ENCODE measurements at places on chromosomes 16 and 17. TPM values are rescaled to one million over a fixed set of nuclear protein-coding genes. Genes with fewer than 3 reads are reported as not detected.

TMEM170A gene
- total RNA-seq = 16.6 TPM

ERCC4 gene
- total RNA-seq = 7.9 TPM

UNC13D gene
- total RNA-seq = 5.0 TPM

SPATA32 gene
- 0.17 TPM for total RNA-seq

GPR139 gene
- not detected for total RNA-seq

FBXW10B gene
- 3.2 TPM for total RNA-seq

FOXJ1 gene
- 0.76 TPM for total RNA-seq

CCL17 gene
- not detected for total RNA-seq

AURKB gene
- 153 TPM for total RNA-seq

ALOX15B gene
- total RNA-seq = 0.33 TPM

TBC1D3I gene
- 0.10 TPM for total RNA-seq

FBXW10 gene
- 0.97 TPM for total RNA-seq

SLC9A5 gene
- 1.5 TPM for total RNA-seq

WNT9B gene
- not detected for total RNA-seq

HIGD1B gene
- total RNA-seq = not detected

SYCE1L gene
- total RNA-seq = 2.5 TPM

FN3K gene
- total RNA-seq = 8.9 TPM

CDK3 gene
- 2.8 TPM for total RNA-seq
